ENCODE measurements at places on chromosomes 7 and 10. TPM values are rescaled to one million over a fixed set of nuclear protein-coding genes. Genes with fewer than 3 reads are reported as not detected.
A peak's percentile ranks its signal among the peaks of the same experiment; 100 is the strongest.

- no peaks in the 10 kb centered on the region for H3K27me3 ChIP-seq
- no peaks in the 10 kb centered on the region for H3K4me1 ChIP-seq
- no peak overlapping the region for H3K4me3 ChIP-seq
- DNase-seq: no peak
- no peak overlapping the region for H3K27ac ChIP-seq
These were observed 830.4 kb upstream of the COBL start for GRCh38 chr7:52146871-52147634.

- peaks cover 21% of the 10 kb centered on the region for H3K4me1 ChIP-seq
- H3K27me3 ChIP-seq: no peaks in the 10 kb centered on the region
- H3K27ac ChIP-seq: no peak overlapping the region
- H3K36me3 ChIP-seq: no peaks in the 10 kb centered on the region
- no peak overlapping the region for H3K4me3 ChIP-seq
- peak; percentile 52 for DNase-seq
These were observed 30.7 kb upstream of the EPC1 start for GRCh38 chr10:32377458-32378259.

DNA sequence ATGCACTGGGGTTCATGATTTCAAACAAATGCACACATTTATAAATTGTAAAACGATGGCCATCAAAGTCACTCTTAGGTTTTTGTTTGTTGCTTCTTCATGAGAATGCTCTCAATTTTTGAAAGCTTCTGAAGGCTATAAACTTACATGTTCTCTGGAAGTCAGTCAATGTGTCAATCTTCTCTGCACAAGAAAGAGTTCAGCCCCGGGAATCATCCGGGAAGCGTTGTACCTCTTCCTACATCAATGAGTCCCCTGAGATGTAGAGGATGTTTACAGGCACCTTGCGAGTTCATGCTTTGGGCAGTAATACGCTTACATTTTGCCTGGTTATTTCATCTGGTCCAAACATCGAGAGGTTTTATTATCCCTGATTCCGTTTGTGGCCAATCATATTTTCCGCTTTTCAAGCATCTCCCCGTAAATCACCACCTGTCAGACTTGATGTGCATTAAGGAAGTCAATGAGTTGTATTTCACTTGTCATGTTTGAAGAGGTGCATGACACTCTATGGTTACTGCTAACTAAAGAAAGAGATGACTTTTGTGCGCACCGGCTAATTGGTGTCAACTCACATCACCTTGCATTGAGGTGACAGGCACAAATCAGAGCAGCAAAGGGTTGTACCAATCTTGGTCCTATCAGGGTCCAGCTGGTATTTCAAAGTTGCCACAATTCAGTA lies 750.7 kb downstream of the SORCS3 start:
- DNase-seq: no peak
- H3K4me3 ChIP-seq: no peak overlapping the region
- H3K36me3 ChIP-seq: no peaks in the 10 kb centered on the region

DNA sequence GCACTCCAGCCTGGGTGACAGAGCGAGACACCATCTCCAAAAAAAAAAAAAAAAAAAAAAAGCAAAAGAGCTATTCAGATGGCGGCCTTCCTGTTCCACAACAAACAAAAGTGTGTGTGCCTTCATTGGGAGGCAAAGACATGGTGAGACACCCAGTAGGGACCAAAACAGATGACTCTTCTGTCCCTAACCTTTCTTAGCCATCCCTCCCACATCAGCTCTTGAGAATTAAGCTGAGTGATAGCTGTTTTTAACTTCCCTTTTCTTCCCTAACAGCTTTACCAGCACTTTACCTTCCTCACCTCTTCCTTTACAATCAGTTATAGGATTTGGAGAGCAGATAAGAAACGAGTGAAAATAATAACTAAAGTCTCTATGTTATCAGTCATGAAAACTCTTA lies 48.2 kb downstream of the ARMH3 start:
- no peak for DNase-seq
- H3K36me3 ChIP-seq: peaks cover 17% of the 10 kb centered on the region

GRCh38 chr7:113810080-113810744 lies 108.6 kb downstream of the PPP1R3A start:
- no peak for DNase-seq
- no peaks in the 10 kb centered on the region for H3K27me3 ChIP-seq
- no peaks in the 10 kb centered on the region for H3K4me1 ChIP-seq
- H3K36me3 ChIP-seq: no peaks in the 10 kb centered on the region
- no peak overlapping the region for H3K27ac ChIP-seq

DNA sequence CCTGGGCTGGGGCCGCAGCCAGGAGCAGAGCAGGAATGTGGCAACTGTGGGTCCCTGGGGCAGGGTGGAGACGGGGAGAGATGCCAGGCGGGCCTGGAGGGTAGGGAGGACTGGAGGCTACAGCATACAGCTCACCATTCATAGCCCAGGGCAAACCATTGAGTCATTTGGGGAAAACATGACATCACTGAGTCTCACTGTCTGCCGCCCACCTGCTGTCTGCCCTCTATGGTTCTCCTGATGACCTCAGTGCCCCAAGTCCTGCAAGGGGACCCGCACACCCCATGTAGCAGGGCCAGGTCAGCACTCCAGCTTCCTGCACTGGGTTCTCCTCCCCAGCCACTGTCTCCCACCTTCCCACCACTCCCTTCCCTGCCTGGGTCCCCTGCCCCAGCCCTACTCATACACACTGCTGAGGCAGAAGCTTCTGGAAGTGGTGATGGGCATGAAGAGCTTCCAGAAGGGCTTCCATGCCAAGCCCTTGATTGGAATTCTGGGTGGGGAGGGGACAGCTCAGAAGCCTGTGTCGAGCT lies 10.4 kb downstream of the CHST3 start:
- no peaks in the 10 kb centered on the region for H3K27me3 ChIP-seq
- H3K36me3 ChIP-seq: no peaks in the 10 kb centered on the region
- peak overlapping the region; percentile 38 for H3K27ac ChIP-seq
- peaks cover 38% of the 10 kb centered on the region for H3K4me1 ChIP-seq
- DNase-seq: peak; percentile 65
- no peak overlapping the region for H3K4me3 ChIP-seq

GRCh38 chr10:19977097-19977521 lies 160.9 kb downstream of the PLXDC2 start:
- no peaks in the 10 kb centered on the region for H3K4me1 ChIP-seq
- no peaks in the 10 kb centered on the region for H3K27me3 ChIP-seq
- DNase-seq: no peak
- no peak overlapping the region for H3K27ac ChIP-seq
- no peaks in the 10 kb centered on the region for H3K36me3 ChIP-seq

- H3K36me3 ChIP-seq: no peaks in the 10 kb centered on the region
- H3K4me1 ChIP-seq: no peaks in the 10 kb centered on the region
- peaks cover 2% of the 10 kb centered on the region for H3K27me3 ChIP-seq
- no peak for DNase-seq
These were observed 68.8 kb downstream of the ADCYAP1R1 start for GRCh38 chr7:31120800-31121513.

GRCh38 chr10:87547734-87548311 lies 43.1 kb downstream of the MINPP1 start:
- peaks cover 15% of the 10 kb centered on the region for H3K4me1 ChIP-seq
- peaks cover 21% of the 10 kb centered on the region for H3K36me3 ChIP-seq
- H3K27ac ChIP-seq: no peak overlapping the region

The ZFAND4 gene
- total RNA-seq: 13.3 TPM
